ENCODE measurements at places on chromosomes 13 and 19.

DNA sequence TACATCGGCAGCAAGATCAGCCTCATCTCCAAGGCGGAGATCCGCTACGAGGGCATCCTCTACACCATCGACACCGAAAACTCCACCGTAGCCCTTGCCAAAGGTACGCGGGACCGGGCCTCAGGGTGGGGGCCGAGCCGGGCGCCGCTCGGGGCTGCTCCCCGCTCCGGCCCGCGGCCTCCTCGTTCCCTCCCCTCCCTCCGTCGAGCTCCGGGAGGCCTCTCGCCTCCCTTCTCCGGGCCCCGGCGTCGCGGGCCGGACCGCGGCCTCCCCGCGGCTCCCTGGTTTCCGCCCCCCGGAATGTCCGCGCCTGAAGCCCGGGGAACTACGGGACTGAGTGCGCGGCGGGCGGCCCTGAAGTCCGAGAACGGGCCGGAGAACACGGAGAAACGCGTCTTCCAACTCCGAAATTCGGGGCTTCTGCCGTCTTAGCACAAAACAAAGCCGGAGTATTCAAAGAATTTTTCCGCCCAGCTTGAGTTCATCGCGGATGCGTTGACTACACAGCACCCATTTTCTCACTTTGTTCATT lies 423 bp downstream of the LSM14A start:
- DNase-seq = no peak

GRCh38 chr19:47330466-47330869 lies 1.5 kb upstream of the C5AR2 start:
- no peak for DNase-seq

GRCh38 chr13:109148243-109148642 lies 518.8 kb downstream of the MYO16 start:
- DNase-seq = no peak

- no peak for DNase-seq
Observed at GRCh38 chr13:90565985-90566713, 781.3 kb upstream of the MIR17HG start.

DNA sequence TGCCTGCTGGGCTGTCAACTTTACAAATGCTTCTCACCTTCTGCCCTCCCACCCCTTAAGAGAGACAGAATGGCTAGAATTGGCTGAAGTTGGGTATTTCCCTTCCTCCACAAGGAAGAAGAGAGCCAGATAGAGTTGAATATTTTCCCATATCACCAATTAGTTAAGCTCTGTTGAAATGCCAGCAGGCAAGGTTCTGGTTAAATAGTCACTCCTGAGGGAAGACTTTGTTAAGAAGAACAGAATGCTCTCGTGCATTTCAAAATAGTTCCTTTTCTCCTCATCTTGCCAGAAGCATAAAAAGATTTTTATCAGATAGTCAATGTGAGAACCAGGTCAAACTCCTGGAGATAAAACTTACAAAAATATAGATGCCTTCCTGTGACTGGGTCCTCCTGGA lies 2857.0 kb upstream of the PCDH20 start:
- DNase-seq = no peak

- no peak for DNase-seq
Observed at GRCh38 chr19:49831592-49831991, 13.5 kb downstream of the MED25 start.

GRCh38 chr13:97348569-97349100 lies 85.3 kb upstream of the RAP2A start:
- DNase-seq = no peak

DNA sequence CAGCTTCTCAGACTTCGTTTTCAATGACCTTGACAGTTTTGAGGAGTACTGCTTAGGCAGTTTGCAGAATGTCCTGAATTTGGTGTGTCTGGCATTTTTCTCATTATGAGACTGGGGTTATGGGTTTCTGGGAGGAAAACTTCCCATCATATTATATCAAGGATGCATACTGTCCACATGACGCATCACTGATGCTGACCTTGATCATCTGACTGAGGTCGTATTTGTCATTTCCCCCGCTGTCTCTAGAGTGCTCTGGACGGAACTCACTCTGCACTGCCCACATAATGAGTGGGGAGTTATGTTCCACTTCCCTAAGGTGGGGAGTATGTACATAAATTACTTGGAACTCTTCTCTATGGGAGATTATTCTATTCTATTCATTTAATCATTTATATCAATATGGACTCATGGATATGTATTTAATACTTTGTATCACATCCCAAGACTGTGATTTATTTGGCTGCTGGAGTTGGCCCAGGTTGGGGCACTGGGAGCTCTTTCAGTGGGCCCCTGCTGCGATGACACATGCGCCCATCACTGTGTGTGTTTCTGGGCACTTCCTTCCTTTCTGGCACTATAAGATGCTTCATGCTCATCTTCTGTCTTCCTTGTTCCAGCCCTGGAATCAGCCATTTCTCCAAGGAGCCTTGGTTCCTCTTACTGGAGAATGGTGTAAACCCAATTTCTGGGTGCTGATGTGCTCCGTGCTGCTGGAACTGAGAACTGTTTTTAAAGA lies 138.6 kb downstream of the MIPEP start:
- DNase-seq = no peak

GRCh38 chr13:62767473-62767872 lies 1351.8 kb upstream of the PCDH20 start:
- DNase-seq = no peak

DNA sequence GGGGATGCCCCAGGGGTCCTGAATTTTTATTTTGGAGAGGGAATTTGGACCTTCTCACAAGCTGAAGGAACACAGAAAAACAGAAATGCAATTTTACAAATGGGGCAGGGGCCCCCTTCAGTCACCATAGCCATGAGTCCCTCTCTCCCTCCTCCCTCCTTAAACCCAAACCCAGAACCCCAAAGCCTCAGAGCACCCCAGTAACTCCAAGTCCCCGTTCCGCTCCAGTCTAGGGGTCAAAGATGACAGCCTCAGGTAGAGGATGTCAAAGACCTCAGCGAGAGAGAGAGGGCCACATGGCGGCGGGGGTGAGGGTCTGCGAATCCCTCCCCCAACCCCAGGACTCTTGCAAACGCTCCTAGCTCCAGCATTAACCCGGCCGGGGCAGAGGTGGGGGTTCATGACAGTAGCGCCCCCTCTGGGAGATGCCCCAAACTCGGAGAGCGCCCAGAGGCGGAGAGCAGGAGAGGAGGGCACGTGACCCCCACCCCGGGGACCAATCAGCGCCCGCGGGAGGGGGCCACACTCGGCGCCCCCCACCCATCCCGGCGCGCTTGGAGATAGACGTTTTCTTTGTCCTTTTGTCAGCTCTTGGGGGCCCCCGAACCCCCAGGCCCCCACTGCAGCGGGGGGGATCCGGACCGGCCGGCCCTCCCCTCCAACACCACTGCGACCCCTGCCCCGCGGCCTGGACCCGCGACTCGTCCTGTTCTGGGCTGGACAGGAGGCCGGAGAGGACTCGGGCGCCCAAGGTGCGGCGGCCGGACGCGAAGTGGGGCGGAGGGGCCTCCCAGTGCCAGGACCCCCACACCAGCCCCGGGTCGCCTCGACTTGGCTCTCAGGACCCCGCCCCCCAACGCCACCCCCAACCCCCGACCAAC lies 20.8 kb upstream of the SEMA6B start:
- no peak for DNase-seq

- DNase-seq = no peak
Observed at GRCh38 chr13:110280985-110281688, 25.8 kb downstream of the COL4A1 start.

GRCh38 chr13:113936166-113936965 lies 37.5 kb downstream of the C13orf46 start:
- DNase-seq = no peak

All from amygdala (tissue), 56 donors.